Stimulated activated CD8-positive, alpha-beta memory T cell treated with anti-CD3 and anti-CD28 coated beads, Interleukin-4, amount 100 ng/mL, for 4 hours (primary cell): ENCODE measurements at places on chromosomes 11 and 22.

DNA sequence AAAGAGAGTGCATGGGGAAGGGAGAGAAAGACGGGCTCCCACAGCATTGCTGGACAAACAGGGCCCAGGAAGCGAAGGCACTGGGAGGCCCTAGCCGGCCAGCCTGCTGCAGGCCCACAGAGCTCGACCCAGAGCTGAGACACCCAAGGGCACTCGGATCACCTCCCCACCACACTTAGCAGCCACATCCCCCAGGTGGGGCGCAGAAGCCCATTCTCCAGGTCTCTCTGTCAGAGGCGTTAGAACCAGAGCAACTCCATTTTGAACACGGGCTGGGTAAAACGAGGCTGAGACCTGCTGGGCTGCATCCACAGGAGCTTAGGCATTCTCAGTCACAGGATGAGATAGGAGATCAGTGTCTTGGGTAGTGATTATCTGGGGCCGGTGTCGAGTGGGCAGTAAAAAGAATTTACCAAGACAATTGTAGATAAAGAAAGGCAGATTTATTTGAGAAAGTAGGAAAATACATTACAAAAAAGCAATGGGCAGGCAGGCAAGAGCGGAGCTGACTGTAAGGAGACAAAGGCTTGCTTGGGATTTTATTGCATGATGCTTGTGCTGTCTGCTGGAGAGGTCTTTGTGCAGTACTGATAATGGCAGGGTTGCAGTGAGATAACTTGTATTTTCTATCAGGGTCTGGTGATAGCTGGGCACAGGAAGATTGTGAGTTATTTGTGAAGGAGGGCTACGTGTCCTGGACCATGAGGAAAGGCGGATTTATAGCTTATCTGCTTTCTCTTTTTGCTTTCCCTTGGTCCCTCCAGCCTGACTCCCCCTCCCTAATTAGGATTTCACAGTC lies 13.4 kb upstream of the CAPN5 start:
- DNase-seq: no peak

- no peak for DNase-seq
These were observed 63.7 kb downstream of the MAML2 start for GRCh38 chr11:96279018-96279895.

GRCh38 chr11:68431984-68432645 lies 28.4 kb upstream of the PPP6R3 start:
- no peak for DNase-seq

DNA sequence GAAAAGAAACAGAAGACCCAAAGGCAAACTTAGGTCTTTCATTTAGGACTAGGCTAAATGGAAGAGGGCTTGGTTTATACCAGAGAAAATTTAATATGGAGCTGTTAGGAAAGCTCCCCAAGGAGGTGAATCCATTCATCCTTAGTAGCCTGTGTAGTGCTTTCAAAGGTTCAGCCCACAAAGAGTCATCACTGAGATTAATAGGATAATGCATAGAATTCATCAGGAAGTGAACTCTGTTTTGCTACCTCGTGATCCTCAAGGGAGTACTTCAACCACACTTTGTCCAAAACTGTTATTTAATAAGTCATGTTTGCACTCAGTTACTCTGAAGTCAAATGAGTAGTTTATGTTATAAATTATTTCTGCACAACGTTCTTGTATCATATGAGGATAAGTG lies 43.3 kb upstream of the MMP7 start:
- DNase-seq: no peak

- no peak for DNase-seq
These were observed 17.1 kb upstream of the EIF3M start for GRCh38 chr11:32566517-32566916.

GRCh38 chr11:75539459-75540334 lies 14.0 kb upstream of the GDPD5 start:
- DNase-seq: no peak

DNA sequence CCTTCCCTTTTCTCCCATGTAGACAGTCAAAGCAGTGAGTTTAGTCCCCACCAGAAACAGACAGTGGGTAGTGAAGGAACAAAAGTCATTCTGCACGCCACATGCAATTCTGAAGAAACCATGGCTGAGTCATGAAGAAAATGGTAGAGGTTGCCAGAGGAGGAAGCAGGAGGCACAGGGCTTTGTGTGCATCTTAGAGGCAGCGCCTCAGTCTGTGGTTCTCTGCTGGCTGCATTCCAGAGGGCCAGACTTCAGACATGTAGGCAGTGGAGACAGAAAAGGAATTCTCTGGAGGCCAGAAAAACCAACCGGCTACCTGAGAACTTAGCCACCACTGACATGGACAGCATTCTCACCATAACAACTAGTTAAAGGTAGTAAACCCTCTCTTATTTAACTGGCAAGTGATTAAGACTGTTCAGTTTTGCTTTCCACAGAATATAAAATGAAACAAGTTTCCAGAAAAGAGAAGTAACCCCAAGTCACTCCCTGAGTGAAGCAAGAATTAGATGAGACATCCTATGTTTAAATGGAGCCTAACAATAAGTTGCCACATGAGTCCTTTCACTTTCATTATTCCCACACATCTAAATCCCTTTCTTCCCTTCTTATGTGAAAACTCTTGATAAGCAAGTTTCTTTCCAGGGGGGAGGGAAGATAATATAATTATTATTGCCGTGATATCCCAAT lies 556.1 kb downstream of the SOX6 start:
- DNase-seq: no peak
